ENCODE measurements at places on chromosomes 13 and 19. TPM values are rescaled to one million over a fixed set of nuclear protein-coding genes. Genes with fewer than 3 reads are reported as not detected.

DNA sequence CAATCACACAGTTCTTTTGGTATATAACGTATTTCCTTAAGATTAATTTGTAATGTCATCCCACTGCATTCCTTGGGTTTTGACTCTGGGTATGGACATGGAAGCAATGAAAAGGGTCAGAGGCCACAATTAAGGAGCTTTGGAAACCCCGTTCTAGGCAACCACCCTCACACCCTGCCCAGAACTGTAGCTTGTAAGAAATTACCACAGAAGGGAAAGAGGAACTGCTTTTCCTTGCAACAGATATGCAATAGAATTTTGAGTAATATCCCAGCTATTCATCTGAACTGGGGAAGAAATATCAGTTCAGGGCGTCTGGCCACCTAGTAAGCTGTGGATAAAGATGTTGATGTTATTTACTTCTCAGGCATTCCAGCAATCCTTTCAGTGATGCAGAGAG lies 985 bp upstream of the CLC start:
- no peak for DNase-seq

DNA sequence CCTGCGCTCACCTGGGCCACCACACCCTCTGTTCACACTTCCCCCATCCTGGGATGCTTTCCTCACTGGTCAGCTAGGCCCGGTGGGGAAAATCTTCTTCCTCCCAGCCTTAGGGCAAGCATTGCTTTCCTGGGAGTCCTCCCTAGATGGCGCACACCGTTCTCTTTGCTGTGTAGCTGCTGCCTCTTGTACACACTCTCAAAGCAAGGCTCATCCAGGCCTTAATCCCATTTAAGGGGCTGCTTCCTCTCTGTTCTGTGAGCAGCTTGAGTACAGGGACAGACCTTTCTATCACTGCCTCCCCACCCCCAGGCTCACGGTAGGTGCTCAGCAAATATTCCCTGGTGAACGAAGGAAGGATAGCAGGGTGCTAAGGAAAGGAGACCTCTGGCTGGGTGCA lies 11.1 kb downstream of the SLC7A10 start:
- DNase-seq = no peak

DNA sequence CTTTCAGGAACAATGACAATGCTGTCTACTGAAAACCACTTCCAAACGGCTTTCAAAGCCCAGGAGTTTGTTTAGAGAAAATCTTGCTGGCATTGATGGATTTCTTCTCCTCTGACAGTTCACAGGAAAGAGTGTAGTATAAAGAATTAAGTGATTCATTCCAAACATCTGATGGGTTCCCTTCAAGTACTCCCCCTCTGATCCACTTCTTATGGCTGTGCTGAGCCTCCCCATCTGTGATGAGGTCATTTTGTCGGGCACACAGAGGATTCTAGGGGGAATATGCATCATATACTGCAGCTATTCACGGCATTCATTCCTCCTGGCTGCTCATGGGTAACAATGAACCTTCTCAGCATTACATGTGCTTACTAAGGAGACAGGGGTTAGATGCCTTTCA lies 107.9 kb downstream of the RGCC start:
- no peak for DNase-seq

DNA sequence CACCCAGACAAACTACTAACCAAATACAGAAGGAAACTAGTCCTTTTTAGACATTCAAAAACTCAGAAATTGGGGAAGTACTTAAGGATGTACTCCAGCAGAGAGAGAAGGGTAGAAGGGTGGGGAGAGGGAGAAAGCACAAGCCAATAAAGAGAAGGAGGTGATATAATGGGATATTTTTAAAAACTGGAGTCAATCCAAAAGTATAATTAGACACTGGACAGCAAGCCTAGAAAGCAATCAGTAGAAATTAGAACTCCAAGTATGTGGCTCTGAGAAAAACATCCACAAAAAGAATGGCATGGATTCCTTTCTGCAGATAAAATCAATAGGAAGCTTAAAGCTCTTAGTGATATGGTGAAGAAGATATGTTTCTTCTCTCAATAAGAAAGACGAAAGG lies 55.8 kb downstream of the PEPD start:
- DNase-seq = no peak

The ZNF433 gene
- total RNA-seq = 0.35 TPM

DNA sequence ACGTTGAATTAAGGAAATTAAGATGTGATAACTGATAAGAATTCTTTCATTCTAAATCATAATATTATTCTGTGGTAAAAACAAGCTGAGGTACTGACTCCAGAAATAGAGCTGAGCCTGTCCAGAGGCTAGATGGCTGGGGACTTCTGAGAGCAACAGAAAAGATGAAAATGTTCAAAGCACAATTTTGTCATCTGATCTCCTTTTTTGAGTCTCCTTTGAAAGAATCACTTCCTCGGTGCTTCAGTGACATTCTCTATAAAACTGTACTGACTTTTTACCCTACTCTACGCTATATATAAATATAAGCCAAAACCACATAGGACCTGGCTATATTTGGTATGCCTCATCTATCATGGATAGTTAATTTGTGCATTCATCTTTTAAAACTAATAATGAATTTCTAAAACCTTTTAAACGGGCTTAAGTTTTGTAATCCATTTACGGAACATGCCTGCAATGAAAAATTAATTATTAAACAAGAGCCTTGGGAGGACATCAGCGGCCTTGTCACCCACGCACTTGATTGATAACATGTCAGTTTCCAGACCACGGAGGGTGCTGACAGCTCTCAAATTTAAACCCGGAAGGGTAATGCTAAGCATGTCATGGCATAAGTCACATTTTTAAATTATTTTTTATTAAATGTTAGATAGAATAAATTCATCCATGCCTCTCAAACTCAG lies 235.5 kb downstream of the PCDH9 start:
- no peak for DNase-seq

DNA sequence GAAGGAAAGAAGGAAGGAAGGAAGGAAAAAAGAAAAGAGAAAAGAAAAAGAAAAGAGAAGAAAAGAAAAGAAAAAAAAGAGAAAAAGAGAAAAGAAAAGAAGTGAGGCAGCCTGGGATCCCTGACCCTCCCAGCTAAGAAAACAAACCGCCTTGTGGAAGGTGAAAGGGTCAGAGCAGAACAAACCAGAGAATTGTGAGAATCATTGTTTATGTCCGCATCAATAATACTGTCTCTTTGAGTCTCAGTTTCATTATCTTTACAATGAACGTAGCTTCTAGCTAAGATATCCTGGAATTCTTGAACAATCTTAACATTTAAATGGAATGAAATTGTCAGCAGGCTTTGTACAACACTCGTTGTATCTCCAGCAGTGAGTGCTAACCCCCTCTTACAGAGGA lies 66.4 kb upstream of the SERP2 start:
- no peak for DNase-seq

DNA sequence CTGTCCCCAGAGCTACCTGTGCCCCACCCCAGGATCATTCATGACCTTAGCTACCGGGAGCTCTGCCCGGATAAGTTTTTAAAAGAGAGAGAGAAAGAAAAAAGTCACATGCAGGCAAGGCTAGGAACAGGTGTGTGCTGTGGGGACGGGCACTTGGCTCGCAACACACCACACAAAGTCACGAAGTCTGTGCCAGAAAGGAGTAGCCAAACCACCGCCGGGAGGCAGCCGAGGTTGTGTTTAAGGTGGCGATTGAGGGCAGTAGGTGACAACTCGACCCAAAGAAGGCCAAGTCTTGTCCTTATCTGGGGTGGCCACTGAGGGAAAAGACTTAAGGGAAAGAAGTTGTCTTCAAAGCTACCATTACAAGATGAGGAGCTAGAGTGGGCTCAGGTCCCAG lies 4.6 kb upstream of the TSHZ3 start:
- no peak for DNase-seq

The PEAK3 gene
- total RNA-seq = not detected

The ZNF98 gene
- total RNA-seq = not detected
